ENCODE measurements at places on chromosomes 7 and 10.
A peak's percentile ranks its signal among the peaks of the same experiment; 100 is the strongest.

DNA sequence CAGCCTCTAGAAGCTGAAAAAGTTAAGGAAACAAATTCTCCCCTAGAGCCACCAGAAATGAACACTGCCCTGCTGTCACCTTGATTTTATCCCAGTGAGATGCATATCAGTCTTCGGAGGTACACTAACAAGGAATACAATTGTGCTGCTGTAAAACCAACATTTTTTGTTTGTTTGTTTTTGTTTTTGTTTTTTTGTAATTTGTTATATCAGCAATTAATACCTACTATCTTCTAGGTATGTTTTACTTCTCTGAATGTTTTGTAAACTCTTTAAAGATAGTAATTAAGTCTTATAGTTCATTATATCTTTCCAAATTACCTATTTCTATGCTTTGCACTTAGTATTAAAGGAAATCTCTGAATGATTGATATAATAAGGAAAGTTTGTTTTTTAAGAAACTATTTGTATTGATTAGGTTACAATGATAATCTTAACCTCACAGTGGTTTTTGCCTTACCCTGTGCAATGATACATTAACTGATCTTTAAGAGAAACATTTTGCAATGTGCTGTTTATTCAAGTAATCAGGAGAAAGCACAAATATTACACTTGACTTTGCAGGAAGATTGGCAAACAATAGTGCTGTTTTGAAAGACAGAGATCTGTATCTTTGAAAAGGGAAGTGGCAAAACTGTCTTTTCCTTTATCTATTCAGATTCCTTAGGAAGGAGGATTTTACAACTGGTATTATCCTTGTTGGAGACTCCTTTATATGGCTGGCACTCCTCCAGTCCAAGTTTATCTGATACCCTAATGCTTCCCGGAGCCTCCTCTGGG lies 11.3 kb upstream of the HGF start:
- no peak for DNase-seq

GRCh38 chr10:29773675-29774091 lies 138.9 kb upstream of the SVIL start:
- DNase-seq: no peak

- DNase-seq: no peak
Measured at GRCh38 chr10:11063856-11064255, 46.2 kb downstream of the CELF2 start.

GRCh38 chr7:47581804-47582763 lies at the start of gene TNS3:
Gene TNS3 (minus strand): TSS chr7:47582111. CDS start chr7:47439636, 142,475 bp downstream.
- peak; percentile 71 for DNase-seq

DNA sequence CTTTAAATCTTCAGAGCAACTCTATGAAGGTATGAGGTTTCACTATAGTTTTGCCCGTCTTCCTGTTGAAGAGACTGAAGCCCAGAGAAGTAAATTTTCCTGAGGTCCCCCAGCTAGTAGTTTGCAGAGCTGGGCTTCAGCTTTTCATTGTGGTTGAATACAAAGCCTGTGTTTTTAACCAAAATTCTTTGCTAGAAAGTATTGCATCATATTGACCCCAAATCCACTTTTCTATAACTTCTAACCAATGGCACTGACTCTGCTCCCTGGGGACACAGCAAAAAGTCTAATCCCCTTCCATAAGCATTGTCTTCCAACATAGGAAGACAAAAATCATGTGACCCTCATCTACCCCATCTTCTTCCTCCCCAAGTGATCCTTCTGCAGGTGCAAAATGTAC lies 93.0 kb downstream of the KCNMA1 start:
- DNase-seq: no peak

- DNase-seq: no peak
Measured at GRCh38 chr7:74515276-74515675, 61.6 kb downstream of the GTF2IRD1 start.
